ENCODE measurements at places on chromosomes 2 and 18.
A peak's percentile ranks its signal among the peaks of the same experiment; 100 is the strongest.

DNA sequence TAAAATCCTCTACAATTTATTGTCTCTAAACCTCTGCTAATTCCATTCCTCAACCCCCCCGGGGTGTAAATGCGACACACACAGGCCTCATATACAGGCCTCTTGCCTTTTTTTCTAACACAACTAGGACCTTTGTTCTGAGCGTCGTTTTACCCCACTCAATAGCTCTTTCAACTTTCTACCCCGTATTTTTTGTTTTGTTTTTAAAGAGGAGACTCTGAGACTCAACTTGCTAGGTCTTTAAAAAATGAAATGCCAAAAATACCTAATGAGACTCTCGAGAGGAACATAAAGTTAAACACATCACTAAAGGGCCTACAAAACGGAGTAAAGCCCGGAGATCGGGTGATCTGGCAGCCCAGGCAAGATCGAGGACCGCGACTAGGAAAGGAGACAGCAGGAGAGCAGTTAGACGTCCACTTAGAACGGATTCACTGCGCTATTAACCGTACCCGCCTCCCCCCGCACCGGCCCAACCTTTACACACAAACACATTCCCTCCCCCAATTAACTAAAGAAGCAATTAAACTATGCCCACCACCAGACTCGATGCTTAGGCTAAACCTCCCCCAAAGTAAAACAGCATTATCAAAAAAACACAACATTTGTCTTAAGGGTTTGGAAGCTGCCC, 1.7 kb downstream of the TRIP12 start:
- peak; percentile 5 for DNase-seq

GRCh38 chr18:3119401-3120341, 100.1 kb downstream of the MYOM1 start:
- no peak for DNase-seq

GRCh38 chr2:1370461-1370860, 42.8 kb upstream of the TPO start:
- no peak for DNase-seq

DNA sequence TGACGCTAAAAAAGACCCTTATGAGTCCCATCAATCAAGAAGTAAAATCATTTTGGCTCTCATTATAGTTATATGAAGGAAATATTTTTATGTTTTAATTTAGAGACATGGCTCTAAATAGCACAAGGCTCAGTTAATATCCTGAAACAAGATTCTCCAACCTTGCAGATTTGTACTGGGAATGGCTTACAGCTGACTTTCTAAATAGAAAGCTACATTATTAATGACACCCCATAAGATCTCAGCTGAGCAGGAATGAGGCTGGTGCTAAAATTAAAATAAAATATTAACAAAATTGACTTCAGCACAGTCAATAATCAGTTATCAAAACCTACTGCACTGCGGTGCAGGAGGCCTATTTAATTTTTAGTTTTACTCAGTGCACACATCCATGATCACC, 136.9 kb downstream of the SLC39A10 start:
- DNase-seq = no peak

DNA sequence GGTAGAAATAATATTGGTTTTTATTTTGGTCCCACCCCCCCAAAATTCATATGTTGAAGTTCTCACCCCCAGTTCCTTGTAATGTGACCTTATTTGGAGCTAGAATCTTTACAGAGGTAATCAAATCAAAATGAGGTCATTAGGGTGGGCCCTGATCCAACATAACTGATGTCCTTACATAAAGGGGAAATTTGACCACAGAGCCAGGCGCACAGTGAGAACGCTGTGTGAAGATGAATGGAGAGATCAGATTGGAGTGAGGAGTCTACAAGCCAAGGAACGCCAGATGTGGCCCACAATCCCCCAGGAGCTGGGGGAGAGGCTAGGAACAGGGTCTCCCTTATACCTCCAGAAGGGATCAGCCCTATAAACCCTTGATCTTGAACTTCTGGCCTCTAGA, 31.6 kb upstream of the TRIB2 start:
- DNase-seq = no peak

- no peak for DNase-seq
These were observed 300.4 kb upstream of the TNP1 start for GRCh38 chr2:217160103-217160743.

DNA sequence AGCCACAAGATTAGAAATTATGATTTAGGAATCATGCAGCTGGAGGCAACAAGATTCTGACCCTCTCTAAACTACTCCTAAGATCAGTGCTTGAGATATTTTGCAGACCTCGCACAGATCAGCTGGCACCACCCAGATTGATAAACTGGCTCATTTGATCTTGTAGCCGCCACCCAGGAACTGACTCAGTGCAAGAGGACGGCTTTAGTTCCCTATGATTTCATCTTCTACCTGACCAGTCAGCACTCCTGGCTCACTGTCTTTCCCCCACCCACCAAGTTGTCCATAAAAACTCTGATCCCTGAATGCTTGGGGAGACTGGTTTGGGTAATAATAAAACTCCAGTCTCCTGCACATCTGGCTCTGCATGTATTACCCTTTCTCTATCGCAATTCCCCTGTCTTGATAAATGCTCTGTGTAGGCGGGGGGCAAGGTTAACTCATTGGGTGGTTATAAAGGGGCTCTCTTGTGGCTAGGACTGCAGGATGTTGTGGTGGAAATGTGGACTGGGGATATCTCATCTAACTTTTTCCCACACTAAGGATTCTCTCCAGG, 96.1 kb downstream of the ARL6IP6 start:
- DNase-seq = no peak

DNA sequence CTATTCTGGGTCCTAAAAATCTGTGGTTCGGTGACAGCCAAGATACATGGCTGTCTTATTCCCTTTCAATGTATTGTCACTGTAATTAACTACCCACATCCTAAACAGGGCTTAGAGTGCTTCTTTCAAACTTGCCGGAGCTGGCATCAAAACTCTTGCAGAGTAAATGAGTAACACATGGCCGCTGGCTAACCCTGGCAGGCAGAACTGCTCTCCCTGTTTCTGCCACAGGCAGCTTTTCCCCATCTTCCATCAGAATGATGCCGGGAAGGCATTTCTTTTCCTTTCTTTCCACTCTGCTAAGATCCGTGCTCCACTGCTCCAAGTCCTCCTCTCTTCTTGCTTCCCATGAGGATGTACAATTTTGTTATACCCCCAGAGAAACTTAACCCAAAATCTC, 54.8 kb upstream of the PTPRM start:
- DNase-seq = no peak

DNA sequence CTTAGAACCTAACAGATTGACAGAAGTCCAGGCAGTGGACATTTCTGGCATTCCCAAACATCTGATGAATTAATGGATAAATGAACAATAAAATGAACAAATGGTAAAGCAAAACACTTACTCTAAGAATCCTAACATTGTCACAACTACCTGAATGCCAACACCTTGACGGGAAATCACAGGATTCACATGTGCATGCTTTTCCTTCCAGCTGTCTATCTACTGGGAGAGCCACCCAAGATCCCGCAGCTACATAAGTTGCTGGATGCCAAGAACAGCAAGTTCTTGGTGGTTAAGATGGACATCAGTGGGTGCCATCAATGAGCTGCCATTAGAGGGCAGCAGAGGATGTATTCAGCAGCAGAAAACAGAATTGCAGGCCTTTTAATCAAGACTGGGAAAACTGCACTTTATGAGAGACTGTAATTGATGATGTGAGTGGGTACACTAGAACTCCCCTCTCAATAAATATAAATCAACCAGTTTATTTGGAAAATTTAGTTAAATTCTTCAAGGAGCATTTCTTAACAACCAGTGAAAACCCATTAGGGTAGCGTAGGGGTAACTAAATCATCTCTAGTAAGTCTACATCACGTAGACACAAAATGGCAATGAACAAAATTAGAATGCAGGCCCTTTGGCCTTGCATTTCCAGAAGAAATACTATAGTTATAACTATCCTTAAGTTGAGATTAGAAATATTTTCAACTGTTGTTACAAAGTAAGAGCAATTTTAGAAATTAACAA, 45.6 kb downstream of the SESTD1 start:
- DNase-seq = no peak

GRCh38 chr18:22210311-22210754, 40.9 kb downstream of the GATA6 start:
- no peak for DNase-seq

DNA sequence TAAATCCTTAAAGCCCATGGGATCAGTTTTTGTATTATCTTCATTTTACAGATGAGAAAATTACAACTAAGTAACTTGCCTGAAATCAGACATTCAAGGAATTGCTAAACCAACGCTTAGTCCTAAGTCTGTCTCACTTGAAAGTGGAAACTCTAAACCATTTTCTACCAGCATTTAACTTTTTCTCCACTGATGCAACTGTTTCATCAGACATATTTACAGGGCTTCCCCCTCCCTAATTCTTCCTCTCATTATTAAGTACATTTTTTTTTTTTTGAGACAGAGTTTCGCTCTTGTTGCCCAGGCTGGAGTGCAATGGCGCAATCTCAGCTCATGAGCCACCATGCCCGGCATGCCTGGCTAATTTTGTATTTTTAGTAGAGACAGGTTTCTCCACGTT, 88.6 kb downstream of the ACVR1C start:
- DNase-seq = no peak

DNA sequence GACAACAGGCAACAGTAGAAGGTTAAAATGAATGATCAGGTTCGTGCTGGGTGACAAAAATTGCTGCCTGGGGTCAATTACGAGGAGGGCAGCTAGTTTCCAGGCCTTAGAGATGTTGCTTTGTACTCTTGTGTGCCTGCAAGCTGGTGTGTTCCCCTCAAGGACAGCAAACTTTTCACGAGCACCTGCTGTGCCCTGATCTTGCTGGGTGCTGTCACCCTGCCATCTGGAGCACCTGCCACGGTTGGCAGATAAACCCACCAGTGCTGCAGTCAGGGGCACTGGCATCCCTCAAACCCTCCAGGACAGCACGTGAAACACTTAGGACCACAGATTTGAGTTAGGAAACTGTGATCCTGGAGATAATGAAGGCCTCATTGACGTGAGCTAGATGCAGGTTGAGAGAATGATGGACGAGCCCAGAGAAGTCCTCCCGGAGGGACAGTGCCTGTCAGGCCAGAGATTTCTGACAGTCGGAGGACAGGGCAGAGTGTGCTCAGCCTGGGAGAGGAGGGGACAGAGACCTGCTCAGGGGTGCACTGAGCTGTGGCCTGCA, 104.3 kb upstream of the RAB12 start:
- no peak for DNase-seq

- no peak for DNase-seq
These were observed 49.7 kb downstream of the RASGRP3 start for GRCh38 chr2:33526132-33526531.

- no peak for DNase-seq
These were observed 9.2 kb upstream of the CCDC141 start for GRCh38 chr2:179059026-179059700.

GRCh38 chr2:201237486-201238123, 22.7 kb upstream of the CASP8 start:
- no peak for DNase-seq

DNA sequence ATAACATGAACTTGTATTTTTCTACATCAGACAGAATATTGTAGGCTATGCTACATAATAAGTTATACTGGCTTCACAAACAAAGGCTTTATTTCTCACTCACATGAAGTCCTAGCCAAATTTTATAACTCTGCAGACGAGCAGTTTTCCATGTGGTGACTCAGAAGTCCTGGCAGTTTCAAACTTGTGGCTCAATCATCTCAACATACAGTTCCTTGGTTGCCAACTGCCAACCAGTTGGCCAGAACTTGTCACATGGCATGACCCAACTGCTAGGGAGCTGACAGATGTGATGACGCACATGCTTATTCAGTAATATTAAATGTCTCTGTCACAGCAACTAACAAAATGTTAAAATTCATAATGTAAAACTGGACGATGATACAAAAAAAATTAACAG, 63.8 kb upstream of the ZC3H15 start:
- DNase-seq = no peak

GRCh38 chr2:180872255-180872654, 108.2 kb upstream of the UBE2E3 start:
- no peak for DNase-seq

GRCh38 chr18:35494251-35495220, 3.2 kb downstream of the INO80C start:
- no peak for DNase-seq

- no peak for DNase-seq
These were observed 18.0 kb downstream of the CYP27A1 start for GRCh38 chr2:218799990-218800389.

GRCh38 chr2:128608921-128609880, 290.5 kb upstream of the HS6ST1 start:
- DNase-seq = no peak

- DNase-seq = no peak
These were observed 193.0 kb upstream of the THSD7B start for GRCh38 chr2:136572335-136572734.

DNA sequence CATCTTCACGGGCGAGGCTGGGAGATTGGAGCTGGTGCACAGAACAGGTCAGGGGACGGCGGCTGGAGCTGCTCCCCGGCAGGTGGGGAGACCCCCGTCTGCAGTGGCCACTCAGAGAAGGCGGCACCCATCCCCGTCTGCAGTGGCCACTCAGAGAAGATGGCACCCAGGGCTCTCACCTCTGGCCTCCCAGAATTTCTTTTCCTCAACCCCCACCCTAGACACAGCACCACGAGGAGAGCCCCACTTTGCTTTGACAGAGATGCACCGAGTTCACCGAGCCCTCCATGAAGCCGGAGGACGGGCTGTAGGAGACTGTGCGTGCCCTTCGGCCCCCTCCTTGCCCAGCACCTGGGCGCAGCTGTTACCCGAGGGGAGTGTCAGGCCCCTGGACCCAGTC, 201.6 kb upstream of the SALL3 start:
- no peak for DNase-seq

DNA sequence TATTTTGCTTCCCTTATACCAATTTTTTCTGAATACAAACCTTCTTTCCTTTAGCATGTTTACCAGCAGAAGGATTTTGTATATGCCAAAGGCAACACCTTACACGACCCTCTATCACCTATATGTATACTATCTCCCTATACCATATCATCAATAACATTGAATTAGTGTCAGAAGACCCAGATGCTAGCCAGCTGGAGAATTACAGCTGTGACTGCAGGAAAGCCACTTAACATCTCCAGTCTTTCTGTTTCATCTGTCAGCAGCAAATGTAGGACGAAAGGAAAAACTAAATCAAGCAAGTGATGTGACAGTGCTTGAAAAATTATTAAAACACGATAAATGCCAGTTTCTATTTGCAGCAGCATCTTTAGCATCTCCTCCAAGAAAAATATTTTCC, 193.7 kb downstream of the STK39 start:
- no peak for DNase-seq

DNA sequence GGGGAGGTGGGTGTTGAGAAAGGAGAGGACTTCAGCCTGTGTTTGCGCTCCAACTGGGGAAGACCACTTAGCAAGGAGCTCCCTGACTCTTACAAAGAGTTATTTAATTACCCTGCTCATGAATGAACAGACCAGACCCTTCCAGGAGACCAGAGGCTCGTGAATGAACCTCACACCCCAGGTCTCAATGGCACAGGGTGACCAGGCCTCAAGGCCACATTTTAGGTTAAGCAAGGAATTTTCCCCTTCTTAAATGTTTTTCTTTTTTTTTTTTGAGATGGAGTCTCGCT, 25.3 kb downstream of the SMAD7 start:
- no peak for DNase-seq

- DNase-seq = peak; percentile 26
These were observed 679 bp downstream of the RNF144A start for GRCh38 chr2:6917761-6918421.

GRCh38 chr18:44761812-44762211, 81.1 kb downstream of the SETBP1 start:
- no peak for DNase-seq

- DNase-seq = no peak
These were observed 181.8 kb upstream of the NT5C1B start for GRCh38 chr2:18771212-18771611.

GRCh38 chr2:199431746-199432213, 26.0 kb downstream of the SATB2 start:
- DNase-seq = no peak

GRCh38 chr2:17195016-17195415, 323.2 kb downstream of the RAD51AP2 start:
- DNase-seq = no peak

Measured in activated naive CD4-positive, alpha-beta T cell (primary cell).